ENCODE measurements at places on chromosomes 13 and 19.

GRCh38 chr19:42330241-42330711, 4.8 kb downstream of the MEGF8 start:
- no peak for DNase-seq

- DNase-seq, result no peak
Observed at GRCh38 chr19:29510701-29511265, 15.0 kb upstream of the VSTM2B start.

DNA sequence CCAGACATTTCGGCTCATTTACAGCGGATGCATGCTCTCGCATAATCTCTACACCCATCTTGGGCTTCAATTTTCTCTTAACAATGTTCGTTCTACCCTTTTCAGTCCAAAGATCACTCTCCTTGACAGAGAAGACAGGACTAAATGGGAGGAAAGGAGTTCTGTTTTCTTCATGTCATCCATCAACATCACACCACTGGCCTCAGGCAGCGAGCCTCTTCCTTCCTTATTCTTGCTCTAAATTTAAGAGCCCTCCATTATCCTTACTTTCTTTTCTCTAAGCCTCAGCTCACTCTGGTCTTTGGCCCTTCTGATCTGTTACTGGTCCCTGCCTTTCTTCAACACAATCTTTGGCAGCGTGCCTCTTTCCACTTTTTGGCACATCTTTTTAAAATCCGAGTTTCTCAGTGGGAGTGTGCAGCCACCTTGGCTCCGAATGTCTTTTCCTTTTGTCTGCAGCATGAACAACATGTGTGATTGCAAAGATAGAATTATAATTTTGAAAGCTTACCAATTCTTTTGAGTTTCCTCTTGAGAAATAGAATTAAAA, 98.7 kb downstream of the FAM216B start:
- DNase-seq, result no peak

DNA sequence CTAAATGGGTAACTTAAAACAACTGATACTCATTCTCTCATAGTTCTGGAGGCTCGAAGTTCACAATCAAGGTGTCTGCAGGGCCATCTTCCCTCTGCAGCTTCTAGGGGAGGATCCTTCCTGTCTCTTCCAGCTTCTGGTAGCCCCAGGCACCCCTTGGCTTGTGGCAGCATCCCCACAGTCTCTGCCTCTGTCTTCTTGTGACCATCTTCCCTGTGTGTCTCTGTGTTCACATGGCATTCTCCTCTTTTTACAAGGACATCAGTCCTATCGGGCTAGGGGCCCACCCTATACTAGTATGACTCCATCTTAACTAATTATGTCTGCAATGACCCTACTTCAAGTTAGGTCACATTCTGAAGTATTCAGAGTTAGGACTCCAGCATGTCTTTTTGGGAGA, 73.5 kb downstream of the ANKRD10 start:
- DNase-seq, result no peak

DNA sequence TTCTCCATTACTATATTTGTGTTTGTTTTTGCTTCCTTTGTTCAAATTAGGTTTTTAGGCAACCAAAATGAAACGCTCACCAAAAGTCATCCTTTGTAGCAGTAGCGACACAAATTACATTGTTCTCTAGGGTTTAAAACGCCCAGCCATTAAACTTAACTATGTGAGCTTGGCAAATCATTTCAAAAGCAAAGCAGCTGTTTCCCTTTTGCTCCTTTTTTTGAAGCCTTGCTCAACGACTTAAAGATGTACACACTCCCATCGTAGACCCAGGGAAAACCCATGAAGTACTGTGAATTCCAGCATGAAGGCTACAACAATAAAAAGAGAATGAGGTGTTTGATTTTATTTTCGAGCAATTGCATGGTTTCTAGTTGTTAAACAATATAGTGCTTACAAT, 106.7 kb downstream of the RAP2A start:
- no peak for DNase-seq

DNA sequence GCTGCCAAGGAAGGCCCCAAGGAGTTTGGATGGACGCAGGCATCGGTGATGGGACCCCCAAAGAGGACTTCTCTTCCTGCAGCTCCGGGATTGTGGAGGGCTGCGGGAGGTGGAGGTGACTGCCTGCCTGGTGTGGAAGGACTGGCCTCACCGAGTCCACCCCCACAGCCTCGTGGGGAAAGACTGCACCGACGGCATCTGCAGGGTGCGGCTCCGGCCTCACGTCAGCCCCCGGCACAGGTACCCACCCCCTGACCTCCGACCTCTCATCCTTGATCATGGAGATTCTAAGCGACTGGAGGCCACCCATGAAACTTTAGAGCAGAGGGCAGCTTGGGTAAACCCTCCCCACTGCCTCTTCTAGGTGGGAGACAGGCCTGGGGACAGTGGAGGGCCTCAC, 16.9 kb upstream of the CLASRP start:
- DNase-seq, result no peak

- no peak for DNase-seq
Observed at GRCh38 chr13:46934749-46935148, 37.9 kb upstream of the HTR2A start.

DNA sequence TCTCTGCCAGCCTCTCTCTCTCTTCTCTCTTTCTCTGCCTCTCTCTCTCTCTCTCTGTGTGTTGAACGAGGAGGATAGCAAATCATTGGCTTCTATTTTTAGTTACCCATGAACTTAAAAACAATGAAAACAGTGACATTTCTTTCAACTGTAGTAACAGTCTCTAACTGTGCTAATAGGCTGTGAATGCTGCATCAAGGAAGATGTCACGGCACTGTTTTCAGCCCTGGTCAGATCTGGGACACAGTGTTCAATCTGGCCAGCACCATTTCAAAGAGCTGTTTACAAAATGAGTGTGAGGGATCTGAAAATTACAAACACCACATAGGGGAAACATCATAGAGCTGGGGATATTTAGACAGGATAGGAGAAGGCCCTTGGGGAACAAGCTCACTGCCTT, 717.0 kb downstream of the FGF9 start:
- DNase-seq, result no peak

- no peak for DNase-seq
Observed at GRCh38 chr13:98844021-98844420, 91.5 kb upstream of the SLC15A1 start.

GRCh38 chr13:113647351-113648215, 10.4 kb downstream of the ATP4B start:
- no peak for DNase-seq

GRCh38 chr19:47781590-47782262, 3.2 kb downstream of the SELENOW start:
- no peak for DNase-seq

DNA sequence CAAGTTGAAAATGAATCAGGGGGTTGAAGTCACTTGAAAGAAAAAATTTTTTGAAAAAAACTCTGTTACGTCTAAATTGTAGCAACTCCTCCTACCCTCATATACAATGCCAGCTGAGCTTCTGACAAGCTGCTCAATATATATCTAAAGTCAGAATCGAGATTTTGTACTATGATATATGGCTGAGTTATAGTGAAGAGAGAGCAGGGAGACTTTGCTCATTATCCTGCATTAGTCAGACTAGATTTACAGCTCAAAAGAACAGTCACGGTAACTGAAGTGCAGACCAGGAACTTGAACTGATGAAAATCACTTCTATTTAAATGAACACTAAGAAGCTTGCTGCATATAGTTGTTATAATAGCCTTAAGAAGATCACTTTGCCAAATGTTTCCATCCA, 153.1 kb downstream of the LACC1 start:
- DNase-seq, result no peak

- DNase-seq, result no peak
Observed at GRCh38 chr19:4830332-4830731, 1.2 kb downstream of the TICAM1 start.

DNA sequence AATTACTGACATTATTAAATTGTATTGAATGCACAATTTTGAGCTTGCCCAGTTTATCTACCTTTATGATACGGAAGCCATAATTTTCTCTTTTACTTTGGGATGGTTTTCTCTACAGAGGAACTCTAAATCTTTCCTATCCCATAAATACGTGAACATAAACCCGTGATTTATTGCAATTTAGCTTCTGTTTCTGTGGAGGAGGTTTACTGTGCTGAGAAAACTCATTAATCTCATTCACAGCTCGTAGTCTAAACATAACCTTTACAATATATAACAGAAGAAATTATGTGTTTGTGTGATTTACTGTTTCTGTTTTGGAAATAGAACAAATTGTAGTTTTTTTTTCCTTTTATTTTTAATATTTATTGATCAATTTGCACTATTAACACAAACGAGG, 207.1 kb upstream of the PCDH9 start:
- no peak for DNase-seq

GRCh38 chr13:44293908-44294735, 79.5 kb upstream of the SERP2 start:
- no peak for DNase-seq

- no peak for DNase-seq
Observed at GRCh38 chr19:23539499-23539898, 144.2 kb upstream of the ZNF91 start.

DNA sequence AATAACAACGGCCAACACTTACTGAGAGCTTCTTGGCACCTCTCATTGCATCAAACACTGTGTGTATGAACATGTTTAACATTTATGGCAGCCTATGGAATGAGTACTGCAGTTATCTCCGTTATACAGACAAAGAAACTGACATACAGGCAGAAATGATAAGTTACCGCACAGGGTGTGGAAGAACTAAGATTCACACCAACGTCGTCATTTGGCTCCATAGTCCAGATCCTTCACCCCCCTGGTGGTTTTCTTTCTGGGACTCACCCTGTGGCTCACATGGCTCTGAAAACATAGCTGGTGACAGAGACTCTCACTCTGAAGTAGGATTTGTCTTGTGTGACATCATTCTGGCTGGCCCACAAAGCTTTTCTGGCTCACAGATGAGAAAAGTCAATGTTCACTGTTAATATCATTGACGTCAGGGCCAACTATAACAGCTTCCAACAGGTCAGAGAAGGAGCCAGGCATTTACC, 230.1 kb downstream of the DLEU7 start:
- no peak for DNase-seq

DNA sequence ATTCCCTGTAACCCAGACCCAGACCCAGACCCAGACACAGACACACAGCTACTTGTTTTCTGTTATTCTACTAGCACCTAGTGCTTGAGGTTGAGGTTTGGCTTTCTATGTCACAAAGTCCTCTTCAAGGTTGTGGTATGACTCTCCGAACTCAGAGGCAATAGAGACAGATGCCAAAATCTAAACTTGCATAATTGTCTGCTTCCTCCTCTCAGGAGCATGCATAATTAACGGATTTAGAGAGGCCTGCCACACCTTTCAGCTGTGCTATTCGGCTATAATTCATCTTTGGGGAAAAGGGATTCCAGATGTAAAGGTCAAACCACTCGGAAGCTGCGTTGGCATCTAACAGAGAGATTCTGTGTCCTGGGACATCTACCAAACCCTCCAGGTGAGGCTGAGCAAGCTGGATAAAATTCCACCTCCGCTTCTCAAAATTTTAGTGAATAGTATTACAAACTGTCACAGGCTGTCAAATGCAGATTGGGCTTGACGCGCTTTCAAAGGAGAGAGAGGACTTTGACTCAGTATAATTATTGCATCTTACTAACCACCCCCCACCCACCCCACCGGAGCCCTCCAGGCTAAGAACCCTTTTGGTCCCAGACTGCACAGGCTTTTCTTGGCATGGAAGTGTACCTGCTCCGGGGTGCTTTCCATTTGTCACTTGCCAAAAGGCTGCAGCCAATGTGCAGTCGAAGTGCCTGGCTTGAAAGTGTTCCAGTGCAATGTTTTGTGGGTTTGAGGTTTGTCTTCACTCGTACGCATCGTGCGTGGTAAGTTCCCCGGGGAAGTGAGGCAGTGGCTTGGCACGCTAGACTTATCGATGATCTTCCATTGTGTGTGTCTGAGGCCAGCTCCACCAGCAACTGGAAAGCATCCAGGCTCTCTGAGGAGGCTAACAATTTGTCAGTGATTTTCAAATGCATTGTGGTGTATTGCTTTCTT, 194.1 kb downstream of the TDRD3 start:
- no peak for DNase-seq

DNA sequence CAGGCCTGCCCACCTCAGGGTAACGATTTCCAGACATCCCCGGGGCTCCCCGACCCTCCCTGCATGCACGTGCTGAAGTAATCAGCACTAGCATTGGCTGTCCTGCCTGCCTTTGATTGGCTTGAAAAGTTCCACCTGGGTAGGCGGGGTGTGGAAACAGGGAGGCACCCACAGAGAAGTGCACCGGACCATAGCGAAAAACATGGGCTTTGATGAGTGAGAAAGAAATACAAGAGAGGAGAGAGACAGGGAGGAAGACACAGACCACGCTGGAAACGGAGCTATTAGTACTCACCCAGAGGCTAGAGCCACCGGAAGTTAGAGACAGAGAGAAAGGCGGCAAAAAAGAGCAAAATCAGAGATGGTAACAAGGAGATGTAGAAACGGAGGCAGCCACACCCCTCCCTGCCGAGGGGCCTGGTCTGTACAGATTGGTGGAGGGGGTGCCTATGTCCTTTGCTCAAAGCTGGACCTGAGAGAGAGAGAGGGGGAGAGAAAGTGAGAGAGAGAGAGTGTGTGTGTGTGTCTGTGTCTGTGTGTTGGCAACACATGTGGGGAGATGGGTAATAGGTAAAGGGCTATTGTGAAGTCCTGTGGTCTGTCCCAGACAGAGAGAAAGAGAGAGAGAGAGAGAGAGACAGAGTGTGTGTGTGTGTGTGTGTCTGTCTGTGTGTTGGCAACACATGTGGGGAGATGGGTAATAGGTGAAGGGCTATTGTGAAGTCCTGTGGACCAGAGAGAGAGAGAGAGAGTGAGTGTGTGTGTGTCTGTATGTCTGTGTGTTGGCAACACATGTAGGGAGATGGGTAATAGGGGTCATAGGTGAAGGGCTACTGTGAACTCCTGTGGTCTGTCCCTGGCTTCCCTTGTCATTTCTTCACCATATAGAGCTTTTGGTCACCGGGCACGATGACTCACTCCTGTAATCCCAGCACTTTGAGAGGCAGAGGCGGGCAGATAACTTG, 2.9 kb downstream of the CGB3 start:
- DNase-seq, result no peak

DNA sequence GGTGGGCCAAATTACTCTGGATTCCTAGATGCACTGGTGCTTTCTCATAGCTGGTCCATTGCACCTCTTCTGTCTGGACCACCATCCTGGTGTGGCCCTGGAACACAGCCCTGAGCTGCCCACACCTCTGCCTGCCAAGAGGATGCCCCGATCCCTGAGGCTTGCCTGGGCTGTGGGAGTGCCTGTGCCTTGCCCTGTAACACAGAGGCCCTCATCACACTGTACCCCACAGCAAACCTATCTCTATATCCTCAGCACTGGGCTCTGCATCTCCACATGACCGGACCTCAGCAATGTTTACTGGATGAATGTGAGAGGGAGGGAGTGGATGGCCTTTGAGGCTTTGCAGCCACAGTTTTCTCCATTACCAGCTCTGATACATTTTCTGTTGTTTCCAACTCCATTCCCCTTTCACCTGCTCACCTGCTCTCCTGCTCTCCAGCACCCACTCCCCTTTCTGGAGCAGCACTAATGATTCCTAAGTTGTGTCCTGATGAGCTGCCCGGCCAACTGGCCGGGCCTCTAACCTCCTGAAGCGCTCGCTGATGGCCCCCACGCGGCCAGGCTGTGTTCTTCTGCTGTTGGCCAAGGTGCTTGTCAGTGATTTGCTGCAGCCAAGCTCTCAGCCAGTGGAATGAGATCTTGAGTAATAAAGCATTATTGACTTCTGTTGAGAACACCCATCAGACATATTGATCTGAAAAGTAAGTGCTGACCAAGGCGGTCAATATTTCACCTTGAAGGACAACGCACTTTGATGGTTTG, 232.6 kb downstream of the TEX29 start:
- no peak for DNase-seq

GRCh38 chr13:64551755-64552154, 2678.4 kb downstream of the PCDH9 start:
- no peak for DNase-seq

- DNase-seq, result no peak
Observed at GRCh38 chr13:89827552-89827951, 1519.9 kb upstream of the MIR17HG start.

GRCh38 chr13:30676672-30677071, 58.7 kb upstream of the ALOX5AP start:
- DNase-seq, result no peak
